ENCODE measurements at places on chromosomes 4 and X.

- no peak for DNase-seq
Measured at GRCh38 chr4:26023203-26023972, 109.4 kb downstream of the SMIM20 start.

DNA sequence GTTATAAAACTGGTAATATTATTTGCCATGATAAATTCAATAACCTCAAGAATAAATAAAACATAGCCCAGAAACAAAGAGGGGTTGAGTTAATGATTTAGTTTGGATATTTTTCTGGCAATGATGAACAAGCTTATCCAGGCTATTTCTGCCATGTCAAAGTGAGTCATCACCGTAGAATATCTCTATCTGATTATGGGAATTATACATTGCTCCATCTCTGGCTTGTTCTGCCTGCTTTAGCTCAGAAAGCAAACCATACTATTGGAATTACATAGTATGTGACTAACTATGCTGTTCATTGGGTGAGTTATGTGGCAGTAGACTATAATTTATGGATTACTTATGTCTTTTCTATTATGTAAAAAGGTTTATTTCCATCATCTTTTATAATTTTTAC is 680.1 kb upstream of the AADAT start:
- DNase-seq: no peak

GRCh38 chr4:26763063-26763462 is 97.6 kb upstream of the STIM2 start:
- DNase-seq: no peak

- no peak for DNase-seq
Measured at GRCh38 chrX:115018040-115018647, 728 bp upstream of the IL13RA2 start.

DNA sequence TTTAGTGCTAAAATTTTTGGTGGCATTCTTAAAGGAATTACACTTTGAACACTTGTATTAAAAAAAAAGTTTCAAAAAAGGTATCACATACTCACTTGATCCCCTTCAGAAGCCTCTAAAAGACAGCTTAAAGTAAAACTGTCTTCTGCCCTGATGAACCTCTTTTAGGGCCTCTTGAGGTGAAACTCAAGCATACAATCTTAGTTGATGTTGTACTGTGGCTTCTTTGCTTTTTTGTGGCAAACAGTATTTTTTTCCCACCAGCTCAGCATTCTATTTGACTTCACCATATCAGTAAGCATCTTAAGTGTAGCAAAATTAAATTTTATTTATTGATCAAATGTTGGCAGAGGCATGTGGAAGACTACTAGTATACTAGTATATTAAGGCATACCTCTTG is 13.7 kb downstream of the SEC24B start:
- DNase-seq: no peak

DNA sequence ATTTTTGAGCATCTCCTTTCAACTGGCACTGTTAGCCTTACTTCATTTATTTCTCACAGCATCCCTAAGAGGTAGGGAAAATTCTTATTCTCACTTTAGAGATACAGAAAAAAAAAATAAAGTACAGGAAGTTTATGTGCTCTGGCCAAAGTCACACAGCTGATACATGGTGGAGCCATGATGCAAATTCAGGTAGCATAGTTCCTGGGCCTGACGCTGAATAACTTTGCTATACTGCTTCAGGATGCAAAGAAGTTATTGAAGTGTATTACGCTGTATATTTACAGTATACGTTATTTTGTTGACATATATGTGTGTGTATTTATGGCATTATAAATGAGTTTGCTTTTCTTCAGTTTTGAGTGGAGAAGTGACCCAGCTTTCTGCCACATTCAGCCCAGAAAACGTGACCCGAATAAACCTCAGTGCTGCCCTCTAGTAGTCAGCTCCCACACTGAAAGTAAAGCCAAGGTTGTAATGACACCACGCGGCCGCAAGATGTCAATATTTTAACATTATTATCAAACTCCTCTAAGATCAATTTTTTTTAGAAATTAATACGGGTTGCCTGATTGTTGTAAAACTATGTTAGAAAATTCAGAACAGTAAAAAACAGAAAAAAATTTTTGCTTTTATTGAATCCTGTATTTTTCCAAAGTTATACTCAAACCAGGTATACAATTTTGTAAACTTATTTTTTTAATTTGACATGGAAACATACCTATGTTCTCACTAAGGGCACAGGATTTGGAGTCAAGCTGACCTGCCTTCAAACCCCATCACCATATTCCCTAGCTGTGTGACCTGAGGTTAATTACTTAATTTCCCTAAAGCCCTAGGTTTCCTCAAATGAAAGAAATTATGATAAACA is 3.8 kb upstream of the GUCY2F start:
- DNase-seq: peak; percentile 76

GRCh38 chr4:67198727-67199126 is 346.6 kb downstream of the CENPC start:
- DNase-seq: peak; percentile 42

DNA sequence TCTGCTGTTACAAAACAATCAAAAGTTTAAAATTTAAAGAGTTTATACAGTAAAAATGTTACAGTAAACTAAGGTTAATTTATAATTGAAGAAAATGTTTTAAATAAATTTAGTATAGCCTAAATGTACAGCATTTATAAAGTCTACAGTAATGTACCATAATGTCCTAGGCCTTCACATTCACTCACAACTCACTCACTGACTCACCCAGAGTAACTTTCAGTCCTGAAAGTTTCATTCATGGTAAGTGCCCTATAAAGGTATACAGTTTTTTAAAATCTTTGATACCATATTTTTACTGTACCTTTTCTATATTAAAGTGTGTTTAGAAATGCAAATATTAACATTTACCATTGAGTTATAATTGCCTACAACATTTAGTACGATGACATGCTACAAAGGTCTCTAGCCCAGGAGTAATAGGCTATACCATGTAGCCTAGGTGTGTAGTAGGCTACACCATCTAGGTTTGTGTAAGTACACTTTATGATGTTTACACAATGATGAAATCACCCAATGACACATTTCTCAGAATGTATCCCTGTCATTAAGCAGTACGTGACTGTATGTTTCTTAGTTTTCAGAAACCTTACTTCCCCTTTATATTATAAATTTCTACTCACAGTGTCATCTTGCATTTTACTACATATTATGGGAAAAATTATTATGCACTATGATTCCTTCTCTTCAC is 320.8 kb downstream of the ADAM29 start:
- DNase-seq: no peak

DNA sequence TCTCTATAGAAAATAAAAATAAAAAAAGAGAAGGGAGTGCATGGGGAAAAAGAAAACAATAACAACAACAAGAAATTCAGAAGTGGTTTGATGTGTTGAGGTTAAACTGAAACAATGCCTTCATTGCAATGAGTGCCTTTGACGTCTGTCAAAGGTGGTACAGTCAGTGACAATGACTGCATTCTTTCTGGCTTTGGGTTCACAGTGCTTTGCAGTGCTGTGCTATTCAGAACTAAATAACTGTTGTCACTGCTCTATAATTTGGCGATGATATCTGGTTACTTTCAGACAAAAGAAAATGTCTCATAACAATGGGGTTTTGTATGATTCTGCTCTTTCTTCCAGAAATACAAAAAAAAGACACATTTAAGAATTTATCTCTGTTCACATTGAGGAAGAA is 488.6 kb upstream of the MAGEB2 start:
- DNase-seq: no peak

- DNase-seq: no peak
Measured at GRCh38 chr4:104500442-104500841, 5.7 kb upstream of the CXXC4 start.

DNA sequence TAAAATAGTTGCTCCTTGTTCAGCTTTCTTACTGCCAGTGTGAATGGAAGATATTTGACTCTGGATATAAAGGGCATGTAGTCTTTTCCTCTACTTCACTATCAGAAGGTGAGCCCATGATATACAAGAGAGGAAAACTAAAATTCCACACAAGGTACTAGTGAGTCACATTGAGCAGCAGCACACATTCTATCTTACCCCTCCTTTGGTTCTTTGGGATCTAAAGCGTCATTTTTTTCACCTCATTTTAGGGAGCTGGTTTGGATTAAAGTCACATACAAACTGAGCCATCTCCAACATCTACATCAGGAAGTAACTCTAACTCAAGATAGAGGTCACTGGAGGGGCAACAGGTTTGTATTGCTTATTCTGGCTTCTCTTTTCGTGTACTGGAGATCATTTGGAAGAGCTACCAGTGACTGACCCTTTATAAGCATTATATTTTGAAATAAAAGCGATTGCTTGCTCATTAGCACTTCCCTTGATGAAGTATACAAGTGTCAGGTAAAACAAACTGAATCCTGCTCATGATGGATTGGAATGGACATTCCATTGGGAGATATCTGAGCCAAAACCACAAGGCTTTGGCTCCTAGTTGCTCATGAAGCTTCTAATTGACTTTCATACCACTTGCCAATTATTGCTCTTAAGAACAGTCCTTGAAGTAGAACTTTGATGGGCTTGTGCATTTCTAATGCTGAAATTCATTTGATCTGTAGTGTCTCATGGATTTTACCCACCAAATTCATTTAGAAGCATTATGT is 124.1 kb downstream of the SPCS3 start:
- no peak for DNase-seq

DNA sequence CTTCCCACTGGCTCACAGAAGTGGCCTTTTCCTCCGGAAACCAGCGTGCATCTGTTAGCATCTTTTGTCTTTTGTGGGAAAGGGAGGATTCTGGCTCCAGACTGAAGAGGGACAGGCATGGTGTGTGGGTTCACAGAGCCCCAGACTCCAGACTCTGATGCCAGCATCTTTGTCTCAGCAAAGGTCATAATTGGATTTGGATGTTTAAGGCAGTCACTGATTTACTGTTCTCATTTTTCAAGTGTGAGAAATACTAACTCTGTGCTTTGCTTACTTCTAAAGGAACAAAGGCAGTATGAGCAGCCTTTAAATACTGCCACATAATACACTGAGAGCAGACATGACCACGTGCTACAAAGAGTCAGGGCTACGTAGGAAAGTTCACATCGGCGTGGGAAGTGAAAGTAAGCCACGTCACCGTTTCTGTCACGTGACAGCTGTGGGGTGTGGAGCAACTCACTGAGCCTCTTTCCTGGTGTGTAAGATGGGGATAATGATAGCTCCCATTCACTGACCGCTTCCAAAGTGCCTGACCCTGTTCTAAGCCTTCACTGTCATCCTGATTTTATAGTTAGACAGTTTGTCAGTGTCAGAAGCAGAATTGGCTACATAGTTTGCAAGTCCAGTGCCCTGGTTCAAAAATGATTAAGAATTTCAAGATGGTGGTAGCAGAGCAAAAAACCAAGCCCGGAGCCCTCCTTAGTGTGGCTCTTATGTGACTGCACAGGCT is 24.8 kb upstream of the TMSB4X start:
- DNase-seq: no peak

- DNase-seq: no peak
Measured at GRCh38 chr4:176320976-176321361, 1.2 kb downstream of the SPCS3 start.
